Chondrocyte (in vitro differentiated cells): ENCODE measurements at places on chromosomes 3 and 15.

GRCh38 chr15:77461486-77461885 lies 40.8 kb downstream of the HMG20A start:
- no peak for DNase-seq

DNA sequence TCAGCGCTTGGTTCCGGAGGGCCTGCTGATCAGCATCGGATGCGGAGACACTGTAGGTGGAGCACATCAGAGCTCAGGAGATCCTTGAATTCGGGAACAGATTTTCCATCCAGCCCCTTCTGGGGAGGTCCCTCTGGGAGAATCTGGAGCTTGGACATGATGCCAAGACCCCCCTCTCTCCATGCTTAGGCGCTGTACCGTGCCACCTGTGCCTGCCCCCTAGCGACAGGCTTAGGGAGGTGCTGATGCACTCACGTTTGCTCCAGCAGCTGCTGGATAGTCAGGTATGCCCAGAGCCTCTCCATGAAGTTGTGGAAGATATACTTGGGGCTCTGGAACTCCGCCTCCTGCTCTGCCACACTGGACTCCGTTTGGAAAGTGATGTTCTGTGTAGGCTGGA lies 9.7 kb downstream of the ITIH4 start:
- no peak for DNase-seq

DNA sequence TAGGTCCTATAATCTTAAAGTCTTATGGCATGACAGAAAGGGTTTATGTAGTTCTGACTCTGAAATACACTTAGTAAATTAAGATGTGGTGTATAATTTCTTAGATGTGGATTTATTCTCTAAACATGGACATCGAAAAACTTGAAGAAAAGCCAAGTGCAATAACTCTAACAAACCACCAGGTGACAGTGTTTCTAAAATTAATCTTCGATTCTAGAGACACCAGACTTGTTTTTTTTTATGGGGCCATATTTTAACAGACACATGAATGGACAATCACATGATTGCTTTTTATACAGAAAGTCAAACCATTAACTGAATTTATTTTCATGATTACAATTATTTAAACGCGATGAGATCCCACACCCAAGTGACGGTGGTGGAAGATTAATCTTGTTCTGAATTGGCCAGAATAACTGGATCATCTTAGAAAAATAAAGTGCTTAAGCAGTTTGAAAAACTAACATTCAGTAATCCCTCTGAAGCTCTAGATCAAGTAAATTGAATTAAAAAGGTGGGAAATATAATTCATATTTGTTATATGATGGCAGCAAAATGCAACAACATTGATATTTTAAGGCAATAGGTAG lies 305.1 kb downstream of the LSAMP start:
- no peak for DNase-seq

DNA sequence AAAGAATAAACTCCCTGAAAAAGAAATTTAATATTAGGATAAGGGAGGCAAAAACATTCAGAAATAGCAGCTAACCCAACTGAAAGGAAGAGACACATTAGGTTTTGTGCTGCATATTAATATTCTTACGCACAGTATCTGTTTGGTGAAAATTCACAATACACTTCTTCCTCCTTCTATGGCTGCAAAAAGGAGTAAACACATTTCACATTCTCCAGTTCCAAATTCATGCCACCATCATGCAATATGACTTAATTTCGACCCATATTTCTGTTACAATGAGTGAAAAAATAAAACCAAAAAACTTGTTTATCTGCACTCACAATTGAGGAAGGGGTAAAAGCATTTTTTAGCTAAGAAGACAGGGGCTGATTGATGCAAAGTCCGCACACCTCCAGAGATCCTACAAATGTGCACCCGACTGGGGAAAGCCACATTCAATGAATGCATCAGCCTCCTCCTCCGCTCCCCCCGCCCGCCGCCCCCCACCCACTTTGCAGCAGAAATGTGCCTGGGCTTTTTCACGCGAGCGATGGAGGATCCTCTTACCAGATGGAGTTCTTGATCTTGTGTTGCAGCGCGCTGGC lies 1.0 kb downstream of the RFX7 start:
- no peak for DNase-seq

DNA sequence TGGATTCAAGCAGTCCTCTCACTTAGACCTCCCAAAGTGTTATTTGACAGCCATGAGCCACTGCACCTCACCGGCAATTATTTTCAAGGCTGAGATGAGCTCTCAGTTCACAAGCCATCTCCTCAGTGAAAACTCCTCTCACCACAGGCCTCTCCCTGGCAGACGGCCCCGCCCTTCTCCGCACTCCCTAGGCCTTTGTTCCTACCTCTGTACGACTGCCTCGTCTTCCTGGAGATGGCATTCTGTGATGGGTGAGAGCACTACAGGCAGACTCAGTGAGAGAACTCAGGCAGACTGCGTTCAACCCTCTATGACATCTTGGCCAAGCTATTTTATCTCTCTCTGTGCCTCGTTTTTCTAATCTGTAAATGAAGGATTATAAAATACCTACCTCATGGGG lies 67.0 kb upstream of the TPM1 start:
- DNase-seq = no peak

GRCh38 chr3:141401095-141401494 lies 32.8 kb downstream of the ZBTB38 start:
- DNase-seq = no peak

- no peak for DNase-seq
These were observed 41.4 kb upstream of the GLCE start for GRCh38 chr15:69119001-69119400.

GRCh38 chr15:76983590-76984375 lies 11.1 kb upstream of the PSTPIP1 start:
- DNase-seq = no peak

- DNase-seq = no peak
These were observed 102.5 kb downstream of the AKAP13 start for GRCh38 chr15:85482894-85483293.

DNA sequence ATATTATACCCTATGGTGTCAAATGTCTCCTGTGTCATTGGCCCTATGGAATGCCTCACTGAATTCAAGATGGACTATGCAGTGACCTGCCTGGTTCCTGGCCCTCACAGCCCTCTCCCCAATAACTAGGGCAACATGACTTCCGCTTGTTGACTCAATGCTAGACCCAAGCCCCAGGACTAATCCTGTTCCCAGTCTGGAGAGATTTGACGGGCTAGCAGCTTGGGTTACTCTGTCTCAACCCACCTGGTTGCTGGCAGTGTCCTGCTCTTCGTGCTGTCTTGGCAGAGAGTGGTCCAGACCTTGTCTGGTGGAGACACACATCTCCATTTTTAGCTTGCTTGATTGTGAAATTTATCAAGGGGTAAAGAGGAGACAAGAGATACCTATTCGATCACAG lies 135.8 kb upstream of the HES1 start:
- no peak for DNase-seq

GRCh38 chr15:96355568-96356187 lies 25.2 kb downstream of the NR2F2 start:
- DNase-seq = no peak

GRCh38 chr3:163657088-163657487 lies 1421.2 kb downstream of the SI start:
- no peak for DNase-seq

DNA sequence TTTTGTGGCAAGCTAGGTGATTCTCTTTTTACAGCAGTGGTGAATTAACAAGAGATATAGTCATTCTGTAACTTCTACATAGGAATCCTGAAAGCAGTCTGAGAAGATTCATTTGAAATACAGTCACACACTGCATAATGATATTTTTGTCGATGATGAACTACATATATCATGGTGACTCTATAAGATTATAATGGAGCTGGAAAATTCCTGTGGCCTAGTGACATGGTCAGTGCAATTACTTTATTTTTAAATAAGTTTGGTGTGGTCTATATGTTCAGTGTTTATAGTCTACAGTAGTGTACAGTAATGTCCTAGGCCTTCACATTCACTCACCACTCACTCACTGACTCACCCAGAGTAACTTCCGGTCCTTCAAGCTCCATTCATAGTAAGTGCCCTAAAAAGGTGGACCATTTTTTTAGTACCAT lies 511.4 kb upstream of the MCTP2 start:
- no peak for DNase-seq
